ENCODE measurements at places on chromosomes 16 and 17.

DNA sequence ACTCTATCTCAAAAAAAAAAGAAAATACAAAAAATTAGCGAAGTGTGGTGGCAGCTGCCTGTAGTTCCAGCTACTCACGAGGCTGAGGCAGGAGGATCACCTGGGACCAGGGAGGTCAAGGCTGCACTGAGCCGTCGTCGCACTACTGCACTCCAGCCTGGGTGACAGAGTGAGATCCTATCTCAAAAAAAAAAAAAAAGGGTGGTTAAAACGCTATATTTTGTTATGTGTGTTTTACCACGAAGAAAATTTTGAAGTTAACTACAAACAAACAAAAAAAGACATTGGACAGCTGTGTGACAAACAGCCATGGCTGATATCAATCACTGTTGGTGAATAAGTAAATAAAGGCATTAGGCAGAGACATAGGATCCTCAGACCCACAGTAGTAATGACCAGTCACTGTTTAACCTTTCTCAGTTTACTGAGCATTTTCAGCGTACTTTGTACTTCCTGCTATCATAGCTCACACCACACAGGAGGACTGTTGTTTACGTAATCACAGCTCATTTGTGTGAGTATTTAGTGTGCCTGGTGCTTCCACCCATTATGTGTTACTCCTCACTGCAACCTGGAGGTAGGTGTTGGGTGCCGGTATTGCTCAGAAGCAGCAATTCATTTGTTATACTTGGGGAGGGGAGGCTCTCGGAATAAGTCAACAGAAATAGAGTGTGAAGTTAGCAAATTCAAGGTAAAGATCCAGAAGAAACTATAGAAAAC is 55.4 kb downstream of the COPRS start:
- DNase-seq = no peak

DNA sequence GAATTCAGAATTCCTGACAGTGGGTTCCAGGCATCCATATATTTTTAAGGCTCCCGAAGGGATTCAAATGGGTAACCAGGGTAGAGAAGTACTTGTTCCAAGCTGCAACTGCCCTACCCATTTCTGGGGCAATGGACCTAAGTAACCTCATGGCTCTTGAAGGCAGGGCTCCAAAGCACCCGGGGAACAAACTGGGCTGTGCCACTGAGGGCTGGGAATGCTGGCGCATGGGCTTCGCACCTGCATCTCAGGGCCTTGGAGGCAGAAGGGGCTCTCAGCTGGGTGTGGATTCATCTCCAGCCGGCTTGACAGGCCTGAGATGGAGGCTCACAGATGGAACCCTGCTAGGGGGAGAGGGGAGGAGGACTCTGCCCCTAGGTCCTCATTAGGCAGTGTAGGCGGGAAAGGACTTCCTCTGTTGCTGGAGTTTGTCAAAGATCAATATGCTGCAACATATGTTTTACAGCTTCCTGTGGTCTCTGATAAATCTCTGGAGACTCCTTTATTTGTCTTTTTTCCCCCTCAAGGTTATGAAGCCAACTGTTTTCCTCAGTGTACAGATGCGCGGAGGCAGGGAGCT is 232.3 kb upstream of the NLRP1 start:
- DNase-seq = no peak

DNA sequence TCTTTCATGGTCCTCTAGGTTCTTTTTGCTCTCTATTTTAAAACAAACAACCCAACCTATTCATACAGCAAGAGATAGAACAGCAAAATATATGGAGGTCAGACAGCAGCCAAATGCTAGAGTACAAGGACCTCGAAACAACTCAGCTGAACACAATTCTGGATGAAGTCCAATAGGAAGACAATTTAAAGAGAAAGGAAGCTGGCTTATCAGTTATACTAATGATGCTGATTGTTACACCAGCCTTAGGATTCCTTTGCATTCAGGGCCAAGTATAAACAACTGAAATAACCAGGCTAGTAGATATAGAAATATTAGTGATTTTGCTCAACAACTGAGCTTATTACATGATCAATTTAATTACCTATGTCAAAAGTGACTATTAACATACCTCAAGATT is 2.5 kb downstream of the SSH2 start:
- no peak for DNase-seq

DNA sequence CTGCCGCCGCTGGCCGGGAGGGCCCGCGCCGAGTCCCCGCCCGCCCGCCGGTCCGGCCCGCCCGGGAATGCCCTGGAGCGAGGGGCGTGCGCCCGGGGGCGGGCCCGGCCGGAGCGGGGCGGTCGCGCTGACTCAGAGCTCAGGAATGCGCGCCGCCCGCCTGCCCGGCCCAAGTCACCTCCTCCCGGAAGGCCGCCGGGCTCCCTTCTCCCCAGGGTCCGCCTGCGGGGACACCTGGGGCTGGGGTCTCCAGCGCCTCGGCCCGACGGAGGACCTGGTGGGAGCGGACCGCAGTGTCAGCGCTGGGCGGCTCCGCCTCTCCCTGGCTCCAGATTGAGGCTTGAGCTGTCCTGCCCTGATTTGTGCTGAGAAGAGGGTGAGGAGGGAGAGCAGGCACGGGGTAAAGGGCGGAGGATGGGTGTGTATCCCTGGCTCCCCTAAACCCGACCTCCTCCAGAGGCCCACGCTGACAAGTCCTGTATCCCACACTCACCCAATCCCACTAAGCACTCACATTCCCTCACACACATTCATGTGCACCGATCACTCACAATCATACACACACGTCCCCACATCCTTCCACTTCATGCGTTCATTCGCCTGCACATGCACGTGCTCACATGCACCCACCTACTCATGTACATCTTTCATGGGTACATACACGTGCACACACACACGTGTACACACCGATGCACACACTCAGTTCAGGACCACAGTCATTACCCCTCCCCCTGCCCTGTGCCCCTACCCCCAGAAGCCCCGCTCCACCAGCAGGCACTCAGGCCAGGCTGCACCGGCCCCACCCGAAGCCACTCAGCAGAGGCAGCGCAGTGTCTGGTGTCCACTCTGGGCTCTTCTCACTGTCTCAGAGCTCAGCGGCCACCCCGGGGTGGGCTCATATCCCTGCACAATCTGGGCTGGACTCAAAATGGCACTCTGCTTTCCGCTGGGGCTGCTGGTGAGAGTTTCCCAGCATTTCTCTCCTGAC is at the start of gene RHBDF1:
Gene RHBDF1, minus strand, starts transcription at position 71 of the 988 bp plus-strand sequence. CDS start 7,616 bp downstream, outside the sequence.
- no peak for DNase-seq

DNA sequence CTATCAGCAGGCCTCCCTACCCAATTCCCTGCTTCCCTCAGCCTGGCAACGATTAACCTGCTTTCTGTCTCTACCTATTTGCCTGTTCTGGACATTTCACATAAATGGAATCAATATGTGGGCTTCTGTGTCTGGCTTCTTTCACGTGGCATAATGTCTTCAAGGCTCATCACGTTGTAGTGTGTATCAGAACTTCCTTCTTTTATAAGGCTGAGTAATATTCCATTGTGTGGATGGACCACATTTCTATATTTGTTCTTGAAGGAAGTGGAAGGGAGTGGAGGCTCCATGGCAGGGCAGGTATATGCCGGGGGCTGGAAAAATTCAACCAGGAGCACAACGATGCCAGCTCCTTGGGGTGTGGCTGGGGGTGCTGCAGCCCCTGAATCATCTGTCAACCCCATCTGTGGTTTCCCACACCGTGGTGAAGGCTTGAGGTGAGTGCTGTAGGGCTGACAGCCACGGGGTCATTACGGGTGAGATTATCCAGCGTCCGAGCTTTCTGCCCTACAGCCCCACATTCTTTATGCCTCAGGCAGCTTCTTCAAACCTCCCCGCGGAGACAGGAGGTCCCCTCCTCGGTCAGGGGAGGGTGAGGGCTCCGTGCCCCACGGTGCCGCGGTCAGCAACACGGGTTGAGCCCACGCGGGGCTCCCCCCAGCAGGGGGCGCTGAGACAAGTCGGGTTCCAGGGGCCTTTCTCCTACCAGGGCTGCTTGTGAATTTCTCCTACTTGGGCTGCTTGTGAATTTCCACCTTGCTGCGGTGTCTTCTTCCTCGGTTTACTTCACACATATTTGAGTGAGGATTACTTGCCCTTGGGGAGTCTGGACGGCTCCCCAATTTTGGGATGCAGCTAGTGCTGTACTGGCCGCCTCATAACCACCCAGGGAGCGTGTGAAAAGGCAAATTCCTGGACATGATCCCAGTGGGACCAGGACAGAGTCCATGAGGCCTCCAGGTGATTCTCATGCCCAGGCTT is 18.3 kb upstream of the WFIKKN2 start:
- DNase-seq = peak; percentile 60

Measured in CD8-positive, alpha-beta T cell (primary cell).